ENCODE measurements at places on chromosomes 1 and 21.

- no peak for DNase-seq
These were observed 11.2 kb upstream of the SNAPIN start for GRCh38 chr1:153647346-153647714.

DNA sequence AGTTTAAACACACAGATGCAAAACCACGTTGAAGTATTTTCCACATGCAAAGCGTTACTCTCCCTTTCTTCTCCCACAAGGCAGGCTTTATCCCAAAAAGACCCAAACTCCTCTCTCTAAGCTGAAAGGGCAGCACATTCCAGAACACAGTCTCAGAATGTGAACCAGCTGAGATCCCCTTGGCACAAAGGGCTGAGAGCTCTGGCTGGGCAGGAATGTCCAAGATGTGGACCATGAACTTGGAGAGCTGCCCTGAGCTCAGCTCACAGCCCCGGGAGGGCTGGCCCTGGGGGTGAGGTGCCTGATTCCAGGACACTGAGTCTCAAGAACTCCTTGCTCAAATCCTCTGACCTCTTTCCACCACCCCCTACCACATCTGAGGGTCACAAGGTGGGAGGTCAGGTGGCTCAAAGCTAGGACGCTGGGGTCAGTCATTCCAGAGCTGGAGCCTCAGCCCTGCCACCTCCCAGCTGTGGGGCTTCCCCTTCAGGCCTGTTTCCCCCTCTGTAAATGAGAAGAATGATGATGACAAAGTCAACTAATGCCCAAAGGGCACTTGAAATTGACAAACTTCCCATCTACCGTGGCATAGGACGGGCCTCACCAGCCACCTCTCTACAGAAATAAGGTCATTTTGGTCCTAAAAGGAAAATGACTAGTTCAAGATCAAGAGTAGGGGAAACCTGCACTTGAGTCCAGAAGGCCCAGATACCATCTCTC lies 11.5 kb downstream of the ALDH4A1 start:
- DNase-seq = no peak

DNA sequence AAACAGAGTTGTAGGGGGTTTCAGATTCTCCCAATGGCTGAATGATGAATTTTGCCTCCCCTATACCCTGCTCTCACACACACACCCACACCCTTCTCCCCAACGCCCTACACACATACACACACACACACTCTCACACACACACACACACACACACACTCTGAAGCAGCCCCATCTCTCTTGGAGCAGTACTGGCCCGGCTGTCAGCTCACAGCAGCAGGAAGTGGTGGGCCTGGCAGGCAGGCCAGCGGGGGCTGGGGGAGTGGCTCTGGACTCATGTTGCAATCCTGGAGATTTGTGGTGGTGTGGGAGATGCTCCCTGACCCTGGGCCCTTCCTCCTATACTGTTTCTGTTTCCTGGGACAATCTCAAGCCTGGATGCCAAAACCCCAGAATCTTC lies 2.2 kb downstream of the IKBKE start:
- no peak for DNase-seq

- no peak for DNase-seq
These were observed 40.7 kb upstream of the USP24 start for GRCh38 chr1:55255901-55256300.

DNA sequence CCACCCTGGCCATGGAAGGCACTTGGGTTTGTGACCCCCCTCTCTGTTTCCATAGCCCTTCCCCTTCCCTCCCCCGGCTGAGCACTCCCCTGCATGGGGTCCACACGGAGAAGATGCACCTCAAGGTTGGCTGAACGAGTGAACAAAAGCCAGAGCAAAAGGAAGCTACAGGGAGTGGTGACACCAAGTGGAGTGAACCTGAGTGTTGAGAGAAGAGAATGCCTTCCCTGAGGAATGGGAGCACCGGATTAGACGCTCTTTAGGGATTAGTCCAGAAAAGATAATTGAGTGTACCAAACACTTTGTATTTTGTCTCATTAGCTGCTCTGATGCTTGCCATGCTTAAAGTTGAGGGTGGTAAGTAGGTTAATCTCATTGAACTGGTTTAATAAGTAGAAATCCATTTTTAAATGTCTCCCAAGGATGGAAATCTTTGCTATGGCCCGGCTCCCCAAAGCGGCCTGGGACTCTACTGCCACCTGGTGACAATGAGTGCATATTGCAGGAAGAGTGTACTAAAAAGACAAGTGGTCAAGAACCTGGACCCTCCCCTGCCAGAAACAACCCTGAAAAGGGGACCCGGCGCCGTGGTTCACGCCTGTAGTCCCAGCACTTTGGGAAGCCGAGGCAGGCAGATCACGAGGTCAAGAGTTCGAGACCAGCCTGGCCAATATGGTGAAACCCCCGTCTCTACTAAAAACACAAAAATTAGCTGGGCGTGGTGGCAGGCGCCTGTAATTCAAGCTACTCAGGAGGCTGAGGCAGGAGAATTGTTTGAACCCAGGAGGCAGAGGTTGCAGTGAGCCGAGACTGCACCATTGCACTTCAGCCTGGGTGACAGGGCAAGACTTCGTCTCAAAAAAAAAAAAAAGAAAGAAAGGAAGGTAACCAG lies 150.6 kb upstream of the ZC3H12A start:
- peak; percentile 8 for DNase-seq

DNA sequence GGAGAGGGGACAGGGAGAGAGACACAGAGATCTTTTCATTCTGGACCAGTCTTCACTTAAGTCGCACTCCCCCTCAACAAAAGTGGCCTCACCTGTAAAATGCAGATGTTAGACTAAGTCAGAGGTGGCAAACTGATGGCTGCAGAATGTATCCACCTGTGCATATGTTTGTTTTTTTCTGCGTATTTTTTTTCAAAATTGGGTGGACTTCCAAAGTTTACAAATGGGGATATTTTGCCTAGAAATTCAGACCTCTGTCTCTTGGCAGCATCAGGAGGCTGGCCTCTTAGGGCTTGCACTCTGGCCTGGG lies 525.0 kb downstream of the MATN1 start:
- DNase-seq = no peak

DNA sequence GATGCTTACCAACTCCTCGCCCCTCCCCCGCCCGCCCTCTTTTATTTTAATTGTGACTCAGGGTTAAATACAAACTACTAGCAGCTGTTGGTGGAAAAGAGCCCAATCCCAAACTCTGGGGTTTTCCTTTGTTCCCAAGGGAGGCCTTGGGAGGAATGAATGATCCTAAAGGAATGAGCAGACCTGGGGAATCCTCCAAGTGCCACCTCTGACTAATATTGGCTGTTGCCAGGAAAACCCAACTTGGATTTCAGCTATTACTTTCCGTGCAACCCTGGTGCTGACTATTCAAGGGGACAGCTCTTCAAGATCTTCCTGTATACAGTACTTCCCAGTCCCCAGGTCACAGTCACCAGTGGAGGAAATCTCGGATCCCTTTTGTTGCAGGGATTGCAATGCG lies 1.3 kb upstream of the S100A10 start:
- no peak for DNase-seq

DNA sequence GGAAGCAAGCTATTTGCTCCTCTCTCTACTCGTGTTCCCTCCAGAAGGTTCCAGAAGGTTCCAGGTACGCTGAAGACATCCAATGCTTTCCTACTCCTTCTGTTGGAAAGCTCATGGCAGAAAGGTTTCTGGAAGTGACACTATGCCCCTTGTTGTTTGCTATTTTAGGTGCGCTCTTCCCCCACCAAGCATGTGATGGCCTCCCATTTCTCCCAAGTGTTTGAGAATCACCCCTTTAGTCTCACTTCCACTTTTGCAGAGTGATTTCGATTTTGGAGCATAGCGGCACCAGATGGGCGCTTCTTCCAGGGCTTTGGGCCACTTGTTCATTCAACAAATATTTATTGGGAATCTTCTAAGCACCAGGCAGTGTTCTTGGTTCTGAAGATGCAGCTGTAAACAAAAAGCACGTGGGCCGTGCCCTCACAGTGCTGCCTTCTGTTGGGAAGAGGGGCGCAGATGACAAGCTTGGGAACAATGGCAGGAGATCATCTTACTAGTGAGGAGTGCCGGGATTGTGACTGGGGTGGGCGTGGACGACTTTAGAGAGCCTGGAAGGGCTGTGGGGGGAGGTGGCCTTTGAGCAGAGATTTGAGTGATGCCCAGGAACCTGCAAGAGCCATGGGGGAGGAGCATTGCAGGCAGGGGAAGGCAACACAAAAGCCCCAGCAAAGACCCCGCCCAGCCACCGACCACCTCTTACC lies 43.0 kb upstream of the TARDBP start:
- DNase-seq = no peak

DNA sequence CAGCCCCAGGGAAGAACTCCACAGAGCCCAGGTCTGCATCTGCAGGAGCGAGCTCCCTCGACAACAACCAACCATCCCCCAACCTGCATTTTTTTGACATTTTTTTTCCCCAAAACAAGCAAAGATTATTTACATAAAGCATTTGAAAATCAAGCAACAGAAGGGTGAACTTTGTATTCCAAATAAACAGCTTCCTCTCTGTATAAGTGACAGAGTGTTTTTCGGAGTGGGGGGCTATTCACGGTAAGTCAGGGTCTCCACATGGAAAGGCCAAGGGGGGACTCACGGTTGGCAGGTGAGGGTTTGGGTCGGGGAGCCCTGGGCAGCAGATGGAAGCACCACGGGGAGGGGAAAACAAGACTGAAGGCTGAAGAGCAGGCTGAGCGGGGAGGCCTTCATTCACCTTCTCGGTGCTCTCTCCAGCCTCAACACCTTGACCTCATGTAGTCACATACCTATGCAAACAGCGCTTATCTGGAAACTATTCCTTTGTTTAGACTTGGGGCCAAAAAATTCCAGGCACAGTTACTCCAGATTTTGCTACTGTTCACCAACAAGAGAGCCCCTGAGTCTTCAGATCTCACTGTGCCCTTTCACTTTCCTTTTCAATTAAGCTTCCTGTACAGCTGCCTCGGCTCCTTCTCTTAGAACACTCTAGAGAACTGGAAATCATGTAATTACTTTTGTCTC lies 27.6 kb downstream of the C2CD2 start:
- peak; percentile 2 for DNase-seq

Data from stimulated activated CD4-positive, alpha-beta T cell treated with anti-CD3 and anti-CD28 coated beads, Interleukin-1b, Interleukin-23, amount 100 ng/mL, for 24 hours (primary cell).